ENCODE measurements at places on chromosomes 2 and 18. TPM values are rescaled to one million over a fixed set of nuclear protein-coding genes. Genes with fewer than 3 reads are reported as not detected.

- DNase-seq = no peak
These were observed 10.1 kb upstream of the TYMS start for GRCh38 chr18:647304-647703.

DNA sequence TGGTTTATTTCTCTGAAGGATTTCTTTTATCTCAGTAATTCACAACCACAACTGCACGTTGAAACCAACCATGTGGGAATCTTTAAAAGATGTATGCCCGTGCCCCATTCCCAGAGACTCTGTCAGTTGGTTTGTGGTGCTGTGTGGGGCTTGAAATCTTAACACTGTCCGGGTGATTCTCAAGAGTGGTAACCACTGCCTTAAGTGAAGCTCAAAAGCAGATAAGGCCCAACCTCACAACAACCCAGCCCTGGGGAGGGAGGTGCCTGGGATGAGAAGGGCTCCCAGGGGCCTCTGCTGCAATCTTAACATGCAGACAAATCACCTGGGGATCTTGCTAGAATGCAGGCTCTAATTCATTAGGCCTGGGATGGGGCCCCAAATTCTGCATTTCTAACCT, 13.4 kb downstream of the AOX1 start:
- DNase-seq = no peak

DNA sequence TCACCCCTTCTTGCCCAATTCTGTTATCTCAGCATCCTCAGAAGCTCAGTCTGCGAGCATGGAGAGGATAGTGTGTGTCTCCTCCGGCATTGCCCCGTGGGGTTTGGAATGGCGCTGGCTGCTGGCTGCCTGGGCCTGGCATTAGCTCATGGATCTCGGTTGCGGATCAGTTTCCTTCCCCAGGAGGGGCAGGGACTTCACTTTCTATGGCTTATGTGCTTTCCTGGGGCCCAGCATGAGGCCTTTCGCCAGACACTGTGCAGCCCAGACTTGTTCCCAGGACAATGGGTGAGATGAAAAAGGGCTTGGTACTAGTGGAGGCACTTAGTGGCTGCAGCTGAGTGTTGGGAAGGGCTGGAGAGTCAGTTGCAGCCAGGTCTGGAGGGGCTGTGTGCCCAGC, 143.3 kb downstream of the GLI2 start:
- no peak for DNase-seq

GRCh38 chr2:8153258-8153718, 528.6 kb upstream of the ID2 start:
- DNase-seq = no peak

DNA sequence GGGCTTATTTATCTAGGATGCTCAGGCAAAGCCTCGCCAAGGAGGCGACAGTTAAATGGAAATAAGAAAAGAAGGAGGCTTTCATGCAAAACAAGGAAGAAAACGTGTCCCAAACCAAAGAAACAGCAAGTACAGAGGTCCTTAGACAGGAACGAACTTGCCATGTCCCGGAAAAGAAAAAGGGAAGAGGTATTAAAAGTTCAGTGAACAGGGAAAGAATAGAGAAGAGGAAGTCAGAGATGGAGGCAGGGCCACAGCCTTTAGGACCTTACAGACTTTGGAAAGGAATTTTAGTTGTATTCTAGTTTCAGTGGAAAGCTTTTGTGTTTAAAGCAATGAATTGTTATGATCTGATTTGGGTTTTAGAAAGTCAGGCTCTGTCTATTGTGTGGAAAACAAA, 22.1 kb downstream of the IKZF2 start:
- DNase-seq = no peak

The TMEM37 gene
- total RNA-seq = not detected

GRCh38 chr2:120963997-120964705, 228.5 kb downstream of the GLI2 start:
- DNase-seq = no peak
